A673 (cell line): ENCODE measurements at places on chromosomes 1 and 21. TPM values are rescaled to one million over a fixed set of nuclear protein-coding genes. Genes with fewer than 3 reads are reported as not detected.

Gene ORC1
- total RNA-seq: 50.4 and 54.0 TPM in 2 replicates

Gene CYYR1
- 89.1 and 96.4 TPM in 2 replicates for total RNA-seq

DNA sequence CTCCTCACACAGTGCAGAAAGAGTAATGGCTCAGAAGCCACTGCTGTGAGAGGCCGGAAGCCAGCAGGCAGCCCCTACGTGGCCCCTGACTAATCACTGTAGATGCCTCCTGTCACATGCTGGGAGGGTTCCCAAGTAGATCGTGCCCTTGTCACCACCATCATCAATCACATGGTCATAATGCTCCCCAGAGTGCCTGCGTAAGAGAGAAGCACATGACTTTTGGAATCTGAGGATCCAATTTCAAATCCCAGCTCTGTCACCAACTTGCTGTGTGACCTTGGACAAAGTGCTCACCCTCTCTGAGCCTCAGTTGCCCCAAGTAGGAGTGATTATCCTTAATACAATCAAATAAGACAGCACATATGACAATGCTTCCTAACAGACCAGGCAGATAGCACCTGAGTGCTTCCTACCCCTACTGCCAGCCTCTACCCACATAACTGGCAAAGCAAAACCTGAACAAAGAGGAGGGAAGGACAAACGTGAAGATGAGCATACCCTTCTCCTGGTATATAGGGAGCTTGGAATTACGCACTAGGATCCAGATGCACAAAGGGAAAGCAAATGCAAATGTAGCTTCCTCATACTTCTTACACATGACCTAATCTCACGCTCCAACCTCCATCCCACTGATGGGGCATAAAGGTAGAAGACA, 65.7 kb downstream of the SDC3 start:
- H3K4me1 ChIP-seq: no peaks in the 10 kb centered on the region
- H3K27me3 ChIP-seq: peaks cover 81% of the 10 kb centered on the region
- no peak overlapping the region for H3K27ac ChIP-seq
- H3K4me3 ChIP-seq: no peak overlapping the region
- no peaks in the 10 kb centered on the region for H3K36me3 ChIP-seq

- H3K36me3 ChIP-seq: no peaks in the 10 kb centered on the region
- peaks cover 6% of the 10 kb centered on the region for H3K4me1 ChIP-seq
- H3K4me3 ChIP-seq: no peak overlapping the region
- no peak for DNase-seq
Observed at GRCh38 chr1:101136271-101136670, 100.5 kb upstream of the S1PR1 start.

GRCh38 chr1:48978413-48978812, 201.7 kb upstream of the BEND5 start:
- no peaks in the 10 kb centered on the region for H3K27me3 ChIP-seq
- H3K4me1 ChIP-seq: no peaks in the 10 kb centered on the region
- no peaks in the 10 kb centered on the region for H3K36me3 ChIP-seq
- no peak for DNase-seq
- H3K27ac ChIP-seq: no peak overlapping the region

Gene NID1
- total RNA-seq: 0.64 and 0.66 TPM in 2 replicates

Gene PADI2
- total RNA-seq: 26.4 and 27.7 TPM in 2 replicates

- H3K4me3 ChIP-seq: no peak overlapping the region
- H3K27ac ChIP-seq: no peak overlapping the region
- DNase-seq: no peak
Observed at GRCh38 chr1:76274302-76274701, 199.8 kb downstream of the ST6GALNAC3 start.

GRCh38 chr21:35147439-35147838, 98.3 kb upstream of the RUNX1 start:
- no peaks in the 10 kb centered on the region for H3K4me1 ChIP-seq
- no peaks in the 10 kb centered on the region for H3K36me3 ChIP-seq
- H3K4me3 ChIP-seq: no peak overlapping the region
- no peak for DNase-seq

DNA sequence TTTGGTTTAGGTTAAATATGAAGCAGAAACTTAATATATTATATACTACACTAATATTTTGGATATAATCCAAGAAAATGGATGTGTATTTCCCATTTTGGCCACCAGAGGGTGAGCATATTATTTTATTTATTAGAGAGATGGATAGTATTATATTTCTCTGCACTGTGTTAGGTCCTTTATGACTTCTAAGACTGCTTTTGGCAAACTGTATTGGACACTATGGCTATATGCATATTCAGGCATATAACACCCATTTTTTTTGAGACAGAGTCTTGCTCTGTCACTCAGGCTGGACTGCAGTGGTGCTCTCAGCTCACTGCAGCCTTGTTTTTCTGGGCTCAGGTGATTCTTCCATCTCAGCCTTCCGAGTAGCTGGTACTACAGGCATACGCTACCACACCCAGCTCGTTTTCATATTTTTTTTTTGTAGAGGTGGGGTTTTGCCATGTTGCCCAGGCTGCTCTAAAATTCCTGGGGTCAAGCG, 17.8 kb upstream of the PGM1 start:
- DNase-seq: peak; percentile 55
- no peaks in the 10 kb centered on the region for H3K36me3 ChIP-seq
- no peak overlapping the region for H3K4me3 ChIP-seq
- H3K27ac ChIP-seq: no peak overlapping the region
- no peaks in the 10 kb centered on the region for H3K4me1 ChIP-seq

- H3K4me3 ChIP-seq: no peak overlapping the region
- DNase-seq: no peak
- H3K4me1 ChIP-seq: no peaks in the 10 kb centered on the region
- no peaks in the 10 kb centered on the region for H3K27me3 ChIP-seq
- H3K27ac ChIP-seq: no peak overlapping the region
- no peaks in the 10 kb centered on the region for H3K36me3 ChIP-seq
Observed at GRCh38 chr1:56868761-56869160, 14.2 kb downstream of the C8A start.

GRCh38 chr1:240417317-240417716, 194.6 kb downstream of the GREM2 start:
- no peak overlapping the region for H3K27ac ChIP-seq
- H3K27me3 ChIP-seq: no peaks in the 10 kb centered on the region
- no peak overlapping the region for H3K4me3 ChIP-seq
- no peaks in the 10 kb centered on the region for H3K4me1 ChIP-seq
- no peaks in the 10 kb centered on the region for H3K36me3 ChIP-seq

Gene BACH1
- 99.5 and 103 TPM in 2 replicates for total RNA-seq
